ENCODE measurements at places on chromosomes 3 and 15.

DNA sequence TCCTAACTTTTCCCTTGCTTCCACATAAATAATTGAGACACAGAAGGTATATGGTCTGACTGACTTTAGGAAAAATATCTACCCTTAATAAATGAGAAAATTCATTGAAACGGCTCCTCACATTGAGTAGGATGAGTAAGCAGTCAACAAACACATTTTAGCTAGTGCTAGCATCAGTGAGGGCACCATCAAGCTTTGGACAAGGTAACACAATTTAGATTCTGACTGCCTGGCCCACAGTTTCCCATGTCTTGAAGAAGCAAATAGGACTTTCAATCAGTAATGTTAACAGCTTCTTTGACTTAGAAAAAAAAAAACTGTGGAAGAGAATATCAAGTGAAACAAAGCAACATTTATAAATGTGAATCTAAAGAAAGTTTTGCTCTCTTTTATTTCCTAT, 70.1 kb upstream of the MBNL1 start:
- DNase-seq: no peak

GRCh38 chr3:107670986-107671385, 148.2 kb downstream of the BBX start:
- no peak for DNase-seq

- no peak for DNase-seq
These were observed 74.6 kb downstream of the UBE2E2 start for GRCh38 chr3:23277688-23278087.

GRCh38 chr15:84799511-84800187, 17.5 kb upstream of the ALPK3 start:
- no peak for DNase-seq

DNA sequence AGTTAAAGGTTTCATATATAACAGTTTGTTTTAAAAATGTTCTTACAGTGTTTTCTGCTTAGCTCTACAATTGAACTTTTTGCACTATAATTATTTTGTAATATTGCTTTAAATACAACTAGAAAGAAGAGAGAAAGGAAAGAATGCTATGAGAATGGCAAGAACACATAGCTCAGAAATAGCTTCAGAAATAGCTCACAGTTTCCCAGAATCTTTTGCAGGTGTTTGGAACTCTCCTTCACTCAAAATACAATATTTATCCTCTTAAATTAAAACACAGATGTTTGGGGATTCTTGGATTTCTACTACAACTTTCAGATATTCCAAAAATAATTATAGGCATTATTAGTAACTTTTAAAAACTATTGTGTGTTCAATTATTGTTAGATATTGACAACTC, 658.0 kb upstream of the DPPA4 start:
- DNase-seq: no peak

DNA sequence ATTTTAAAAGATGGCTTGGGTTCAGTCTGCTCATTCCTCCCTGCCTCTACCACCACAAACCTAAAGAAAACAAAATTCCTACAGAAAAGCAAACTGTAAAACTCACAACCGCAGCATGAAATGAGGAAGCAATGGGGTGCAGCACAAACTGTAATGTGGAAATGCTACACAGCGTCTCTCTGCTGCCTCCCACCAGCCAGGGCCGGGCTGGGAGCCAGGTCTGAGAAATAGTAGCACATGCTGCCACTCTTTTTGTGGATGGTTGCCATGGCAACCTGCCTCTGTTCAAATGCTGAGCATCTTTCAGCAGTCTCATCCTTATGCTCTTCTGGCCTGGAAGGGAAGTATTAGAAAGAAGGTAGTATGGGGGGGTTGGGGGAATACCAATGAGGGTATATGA, 55.4 kb downstream of the EOMES start:
- no peak for DNase-seq

DNA sequence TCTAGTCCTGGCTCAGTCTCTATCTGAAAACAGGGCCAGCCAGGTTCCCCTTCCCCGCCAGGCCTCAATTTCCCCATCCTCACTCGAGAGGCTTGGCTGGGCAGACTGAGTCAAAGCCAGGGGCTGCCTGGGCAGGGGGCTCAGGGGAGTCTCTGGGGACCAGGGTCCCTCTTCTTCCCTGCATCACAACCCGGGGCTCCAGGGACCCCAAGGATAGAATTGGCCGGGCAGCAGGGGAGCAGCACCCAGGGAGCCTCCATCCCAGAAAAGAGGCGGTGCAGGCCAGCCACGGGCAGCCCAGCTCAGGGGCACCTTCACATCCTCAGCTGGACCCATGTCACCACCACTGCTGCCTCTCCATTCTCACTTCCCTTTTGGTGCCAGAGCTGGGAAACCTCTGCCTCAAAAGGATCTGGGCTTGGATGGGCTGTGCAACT, 13.3 kb upstream of the PLXND1 start:
- DNase-seq: no peak

GRCh38 chr3:171101982-171102641, 75.6 kb upstream of the SLC2A2 start:
- DNase-seq: no peak

- DNase-seq: no peak
These were observed 1.7 kb downstream of the ARL13B start for GRCh38 chr3:93981649-93982048.

DNA sequence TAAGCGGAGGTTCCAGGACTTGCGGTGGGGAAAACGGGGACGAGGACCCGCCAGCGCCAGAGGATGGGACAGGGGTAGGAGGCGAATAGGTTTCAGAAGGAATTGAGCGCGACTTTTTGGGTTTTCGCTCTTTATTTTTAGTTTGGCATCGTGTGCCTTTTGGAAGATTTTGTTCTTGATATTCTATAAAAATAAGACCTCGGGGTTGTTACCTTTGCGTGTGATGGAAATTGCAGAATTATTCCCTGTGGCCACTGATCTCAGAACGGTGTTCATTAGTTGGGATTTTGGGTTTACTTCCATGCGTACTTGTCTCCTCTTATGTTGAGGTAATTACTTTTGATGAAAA, 453 bp upstream of the CCDC14 start:
- DNase-seq: no peak

- no peak for DNase-seq
These were observed 88.6 kb upstream of the ZNF385D start for GRCh38 chr3:21839592-21839991.

DNA sequence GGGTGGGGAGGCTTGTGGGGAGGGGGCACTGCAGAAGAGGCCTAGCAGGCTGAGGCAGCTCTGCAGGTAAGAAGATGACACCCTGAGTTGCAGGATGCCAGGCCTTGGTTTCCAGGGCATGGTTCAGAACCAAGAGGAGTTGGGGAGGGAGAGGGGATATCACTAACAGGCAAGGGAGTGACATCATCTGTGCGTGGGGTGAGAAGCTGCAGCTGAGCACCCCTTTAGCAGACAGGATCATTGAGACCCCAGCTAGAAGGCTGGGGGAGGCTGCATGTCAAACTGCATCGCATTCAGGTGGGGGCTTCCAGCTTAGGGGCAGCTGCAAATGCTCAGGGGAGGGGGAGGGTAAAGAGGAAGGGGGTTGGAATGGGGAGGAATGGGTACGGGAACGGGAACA, 23.0 kb downstream of the CACNA2D2 start:
- no peak for DNase-seq

DNA sequence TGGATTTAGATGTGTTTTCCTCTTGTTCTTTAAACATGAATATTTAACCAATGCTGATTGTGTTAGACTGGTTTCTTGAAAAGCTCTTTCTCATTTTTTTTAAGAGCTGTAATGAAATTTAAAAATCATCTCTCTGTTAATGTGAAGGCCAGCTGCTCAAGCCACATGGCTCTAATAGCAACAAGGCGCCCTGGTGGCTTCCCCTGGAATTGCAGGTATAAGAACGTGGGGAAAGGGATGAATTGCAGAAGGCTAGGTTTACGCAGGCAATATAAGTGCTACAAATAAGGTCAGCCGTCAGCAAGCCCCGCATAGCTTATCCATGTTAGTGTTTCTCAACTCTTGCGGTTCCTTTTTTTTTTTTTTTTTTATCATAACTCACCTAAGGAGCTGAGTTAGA, 108.5 kb downstream of the SAMMSON start:
- no peak for DNase-seq

DNA sequence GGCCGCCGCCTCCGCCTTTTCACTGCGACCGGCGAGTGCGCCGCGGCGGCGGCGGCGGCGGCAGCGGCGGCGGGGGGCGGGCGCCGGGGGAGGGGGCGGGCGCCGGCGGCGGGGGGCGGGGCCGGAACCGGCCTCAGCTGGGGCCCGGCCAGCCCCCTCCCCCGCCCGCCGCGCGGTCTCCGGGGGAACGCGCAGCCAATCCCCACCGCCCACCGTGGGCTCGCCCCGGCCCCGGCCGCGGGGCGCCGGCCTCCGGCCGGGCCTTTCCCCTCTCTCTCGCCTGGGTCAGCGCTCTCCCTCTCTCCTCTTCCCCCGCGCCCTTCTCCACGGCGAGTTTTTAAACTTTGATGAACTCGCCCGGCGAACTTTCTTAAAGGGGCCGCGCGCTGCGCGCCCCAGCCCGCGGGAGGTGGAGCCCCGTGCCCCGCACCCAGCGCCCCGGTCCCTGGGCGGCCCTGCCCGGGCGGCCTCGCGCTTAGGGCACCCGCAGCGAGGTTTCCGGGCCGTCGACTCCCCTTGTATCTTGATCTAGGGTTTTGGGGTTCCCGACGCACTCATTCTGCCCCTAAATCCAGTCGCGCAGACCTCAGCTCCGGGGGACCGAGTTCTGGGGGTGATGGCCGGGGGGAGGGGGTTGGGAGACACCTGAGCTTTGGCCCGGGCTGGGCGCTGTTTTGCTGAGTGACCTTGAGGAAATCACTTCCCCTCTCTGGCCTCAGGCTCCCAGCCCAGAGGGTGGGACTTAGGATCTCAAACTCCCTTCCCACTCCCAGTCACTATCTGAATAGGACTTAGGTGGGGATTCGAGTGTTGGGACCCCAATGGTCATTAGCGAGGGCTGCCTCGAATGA, at the start of gene RBPMS2:
TSS of gene RBPMS2 (minus strand) at position 39 of the 851 bp plus-strand sequence. CDS start 270 bp downstream, outside the sequence.
- DNase-seq: no peak

DNA sequence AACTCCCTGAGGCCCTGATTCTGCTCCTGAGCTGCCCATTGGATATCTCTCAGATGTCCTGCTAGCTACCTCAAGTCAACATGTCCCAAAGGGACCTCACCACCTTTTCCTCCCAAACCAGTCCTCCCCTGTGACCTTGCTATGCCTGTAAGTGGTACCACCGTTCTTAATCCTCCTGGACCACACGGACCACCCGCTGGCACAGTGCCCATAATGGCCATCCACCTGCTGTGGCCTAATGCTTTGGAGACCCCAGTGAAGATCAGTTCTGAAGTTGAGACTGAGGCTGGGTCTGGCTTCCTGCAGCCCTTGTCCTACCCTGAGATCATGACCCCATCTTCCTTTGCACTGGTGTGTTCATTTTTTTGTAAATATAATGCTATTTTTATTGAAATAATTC, 15.0 kb upstream of the VPS8 start:
- no peak for DNase-seq

DNA sequence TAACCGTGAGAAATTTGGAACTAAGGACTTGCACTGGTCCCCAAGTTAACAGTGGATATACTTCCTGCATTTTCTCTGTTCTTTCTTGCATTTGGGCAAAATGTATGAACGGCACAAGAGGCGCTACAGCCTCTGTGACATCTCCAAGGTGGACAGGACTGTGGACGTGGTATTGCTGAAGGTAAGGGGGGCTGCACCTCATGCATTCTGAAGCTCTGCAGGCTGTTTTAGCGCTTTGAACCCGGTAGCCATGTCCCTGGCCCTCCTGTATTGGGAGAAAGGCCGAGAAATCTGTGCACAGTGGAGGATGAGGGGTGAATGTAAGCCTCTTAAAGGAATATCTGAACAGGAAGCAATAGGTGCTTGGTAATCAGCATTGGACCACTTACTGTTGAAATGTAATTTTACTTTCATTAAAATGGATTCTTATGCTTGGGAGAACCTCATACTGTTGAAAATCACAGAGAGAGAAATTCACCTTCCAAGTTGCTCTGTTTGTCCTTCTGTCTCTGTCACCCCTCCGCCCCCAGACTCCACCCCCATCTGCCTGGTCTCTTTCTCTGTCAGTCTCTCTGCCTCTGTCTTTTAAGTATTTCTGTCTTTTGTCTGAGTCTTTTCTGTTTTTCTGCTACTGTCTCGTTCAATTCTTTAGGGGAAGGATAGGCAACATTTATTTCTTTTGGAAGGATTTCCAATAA, 174.6 kb downstream of the KLHL25 start:
- no peak for DNase-seq

GRCh38 chr3:2153053-2153452, 54.4 kb downstream of the CNTN4 start:
- DNase-seq: no peak

GRCh38 chr3:192063570-192063969, 602.6 kb downstream of the PYDC2 start:
- DNase-seq: no peak

DNA sequence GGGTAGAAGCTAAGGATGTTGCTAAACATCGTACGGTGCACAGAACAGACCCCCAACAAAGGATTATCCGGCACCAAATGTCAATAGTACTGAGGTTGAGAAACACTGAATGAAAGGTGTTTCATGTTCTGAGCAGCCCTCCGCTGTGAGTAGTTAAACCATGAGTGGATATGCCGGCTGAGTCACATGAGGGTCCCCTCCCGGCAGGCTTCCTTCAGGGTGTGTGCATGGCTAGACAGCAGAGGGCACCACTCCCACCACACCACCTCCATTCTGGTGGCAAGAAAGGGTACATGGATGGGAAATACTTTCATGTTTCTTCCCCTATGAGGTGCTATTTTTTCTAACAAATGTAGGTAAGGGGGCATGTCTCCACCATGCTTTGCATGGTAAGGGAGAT, 128.3 kb upstream of the SEMA6D start:
- no peak for DNase-seq

GRCh38 chr3:78455166-78455565, 1312.6 kb downstream of the ROBO1 start:
- DNase-seq: no peak

GRCh38 chr15:63473999-63474809, 30.2 kb upstream of the USP3 start:
- DNase-seq: peak; percentile 75

GRCh38 chr3:99418709-99419108, 219.7 kb upstream of the COL8A1 start:
- DNase-seq: no peak

DNA sequence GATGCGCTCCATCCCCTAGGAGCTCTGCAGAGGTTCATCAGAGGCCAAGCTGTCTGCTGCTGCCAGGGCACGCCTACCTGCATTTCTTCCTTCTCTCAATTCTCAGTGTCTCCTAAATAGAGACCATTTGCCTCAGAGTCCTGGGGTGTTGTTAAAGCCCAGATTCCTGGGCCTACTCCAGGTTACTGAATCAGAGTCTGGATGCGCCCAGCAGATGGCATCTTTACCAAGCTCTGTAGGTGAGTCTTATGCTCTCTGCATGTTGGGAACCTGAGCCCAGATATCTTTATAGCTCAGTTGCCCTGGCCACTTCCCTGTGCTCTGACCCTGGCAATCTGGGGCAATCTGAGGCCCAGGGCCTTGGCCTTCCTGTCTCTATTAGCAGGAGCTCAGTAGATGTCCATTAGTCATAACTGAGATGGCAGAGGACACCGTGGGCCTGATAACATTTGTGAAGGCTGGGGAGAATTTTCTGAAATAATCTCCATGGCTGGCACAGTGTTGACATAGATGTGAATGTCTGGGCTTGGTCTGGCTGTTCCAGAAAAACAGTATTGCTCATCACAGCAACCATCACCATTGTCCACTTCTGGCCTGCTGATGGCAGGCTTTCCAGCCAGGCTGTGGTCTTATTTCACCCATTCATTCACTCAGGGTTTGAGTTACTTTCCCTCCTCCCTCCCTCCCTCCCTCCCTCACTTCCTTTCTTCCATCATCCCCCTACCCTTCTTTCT, 13.3 kb upstream of the RBP1 start:
- no peak for DNase-seq

All from CD4-positive, alpha-beta T cell treated with Interleukin-15 for 4 hours (primary cell).